ENCODE measurements at places on chromosomes 6 and 20. TPM values are rescaled to one million over a fixed set of nuclear protein-coding genes. Genes with fewer than 3 reads are reported as not detected.
A peak's percentile ranks its signal among the peaks of the same experiment; 100 is the strongest.

DNA sequence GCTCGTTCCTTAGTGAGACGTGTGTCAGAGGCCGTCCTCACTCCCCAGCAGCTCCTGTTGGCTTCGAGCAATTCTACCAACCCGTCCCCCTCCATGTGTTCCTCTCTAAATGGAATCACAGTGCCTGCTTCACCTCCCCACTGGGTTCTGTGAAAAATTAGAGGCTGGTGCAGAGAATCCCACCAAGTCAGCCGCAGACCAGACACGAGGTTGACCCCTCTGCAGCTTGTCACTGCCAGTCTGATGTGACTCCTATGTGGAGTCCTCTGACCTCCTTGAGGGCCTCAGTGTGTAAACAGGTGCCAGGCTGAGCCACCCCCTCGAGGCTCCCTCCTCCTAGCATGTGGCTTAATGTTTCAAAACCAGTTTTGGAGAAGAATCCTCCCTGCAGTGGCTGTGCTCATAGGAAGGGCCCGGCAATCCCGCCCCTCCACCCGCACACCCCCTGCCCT lies 12.6 kb upstream of the IRF4 start:
- peaks cover 83% of the 10 kb centered on the region for H3K27me3 ChIP-seq
- no peaks in the 10 kb centered on the region for H3K4me1 ChIP-seq
- H3K27ac ChIP-seq, result no peak overlapping the region
- H3K4me3 ChIP-seq, result no peak overlapping the region

The CDK19 gene
- total RNA-seq, result 34.0 TPM

The BIRC7 gene
- total RNA-seq, result 0.58 TPM

The MARCKS gene
- total RNA-seq, result 93.2 TPM

The FAM184A gene
- total RNA-seq, result 0.85 TPM

DNA sequence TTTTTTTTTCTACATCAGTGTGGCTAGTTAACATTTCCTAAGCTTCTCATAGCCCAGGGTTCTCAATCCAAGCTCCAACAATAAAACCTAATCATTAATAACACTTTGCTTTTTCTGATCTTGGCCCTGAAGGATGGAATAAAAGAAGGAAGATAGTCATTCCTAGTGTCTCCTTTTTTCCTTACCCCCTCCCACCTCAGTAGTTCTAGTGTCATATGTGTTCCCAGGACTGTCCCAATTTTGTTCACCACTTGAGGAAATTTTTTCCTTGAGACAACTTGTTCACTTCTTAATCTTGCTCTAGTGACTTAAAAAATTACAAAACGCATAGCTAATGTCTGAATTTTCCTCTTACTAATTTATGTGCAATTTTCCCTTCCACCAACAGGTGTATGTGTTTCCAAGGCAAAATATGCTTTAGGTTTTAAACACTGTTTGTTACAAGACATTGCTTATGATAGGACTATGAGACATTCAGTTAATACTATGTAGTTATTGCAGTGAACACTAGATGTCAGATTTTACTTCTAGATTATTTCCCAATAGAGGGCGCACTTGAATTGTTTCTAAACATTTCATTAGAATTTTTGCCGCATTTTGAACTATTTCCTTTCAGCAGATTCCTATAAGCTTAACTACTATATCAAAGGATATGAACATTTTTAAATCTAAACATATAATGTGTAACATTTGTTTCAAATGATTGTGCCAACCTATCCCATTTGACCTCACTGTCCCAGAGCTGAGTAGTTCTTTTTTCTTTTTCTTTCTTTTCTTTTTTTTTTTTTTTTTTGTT lies 18.5 kb upstream of the C6orf141 start:
- no peaks in the 10 kb centered on the region for H3K36me3 ChIP-seq
- no peak for DNase-seq
- no peaks in the 10 kb centered on the region for H3K27me3 ChIP-seq
- 0 out of 2 replicates have a peak, but pooled peaks cover 5% of the 10 kb centered on the region for H3K4me1 ChIP-seq
- no peak overlapping the region for H3K27ac ChIP-seq
- H3K4me3 ChIP-seq, result peak overlapping the region; percentile 30

DNA sequence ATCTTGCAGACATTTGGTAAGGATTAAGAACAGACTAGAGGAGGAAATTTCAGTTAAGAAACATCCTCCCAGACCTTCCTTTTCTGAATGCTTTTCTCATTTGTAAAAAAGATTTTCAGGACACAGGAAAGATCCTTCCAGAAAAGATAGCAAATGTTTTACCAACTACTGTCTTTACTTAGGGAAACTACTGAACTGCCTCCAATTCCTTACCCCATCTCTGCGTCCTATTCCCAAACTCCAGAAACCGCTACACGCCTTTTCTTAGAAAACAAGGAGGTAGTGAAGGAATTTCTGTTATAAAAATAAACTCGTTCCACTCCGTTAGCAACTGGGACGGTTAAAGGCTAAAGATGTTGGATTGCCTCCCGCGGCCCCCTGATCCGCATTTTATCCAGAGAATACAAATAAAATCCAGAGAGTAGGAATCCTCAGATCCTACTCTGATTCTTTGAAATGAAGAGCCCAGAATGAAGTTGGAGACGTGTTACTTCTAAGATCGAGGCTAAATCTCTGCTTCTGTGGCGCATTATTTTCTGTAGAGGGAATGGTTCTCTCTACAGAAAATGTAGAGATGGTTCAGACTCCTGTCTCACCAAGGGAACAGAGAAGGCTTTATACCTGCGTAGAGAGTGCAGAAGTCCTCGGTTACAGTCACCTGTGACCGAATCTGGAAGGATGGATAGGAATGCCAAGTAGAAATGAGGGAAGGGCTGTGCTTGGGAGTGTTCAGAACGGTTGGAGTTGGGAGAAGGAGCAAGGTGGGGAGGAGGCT lies 133.0 kb downstream of the GPX5 start:
- H3K27me3 ChIP-seq, result no peaks in the 10 kb centered on the region
- DNase-seq, result no peak
- H3K36me3 ChIP-seq, result no peaks in the 10 kb centered on the region
- H3K4me1 ChIP-seq, result peaks cover 17% of the 10 kb centered on the region

DNA sequence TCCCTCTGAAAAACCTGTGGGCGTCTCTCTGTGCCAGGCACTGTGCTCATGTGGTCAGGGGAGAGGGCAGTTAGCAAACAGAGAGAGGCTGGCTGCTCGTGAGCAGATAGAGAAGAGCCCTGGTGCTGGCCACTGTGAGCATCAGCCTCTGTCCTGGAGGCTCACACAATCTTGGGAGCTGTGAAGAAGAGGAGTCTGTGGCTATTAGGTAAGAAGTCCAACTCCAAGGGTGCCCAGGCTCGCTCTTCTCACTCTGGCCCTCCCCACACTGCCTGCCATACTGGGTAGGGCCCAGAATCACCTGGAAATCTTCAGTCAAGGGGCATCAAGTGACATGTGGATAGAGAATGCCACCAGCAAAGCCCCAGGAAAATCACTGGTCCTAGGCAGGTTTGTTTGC lies 14.1 kb downstream of the SCML4 start:
- no peaks in the 10 kb centered on the region for H3K4me1 ChIP-seq
- peaks cover 35% of the 10 kb centered on the region for H3K27me3 ChIP-seq
- no peaks in the 10 kb centered on the region for H3K36me3 ChIP-seq
- no peak overlapping the region for H3K27ac ChIP-seq

The FAM50B gene
- 14.3 TPM for total RNA-seq

DNA sequence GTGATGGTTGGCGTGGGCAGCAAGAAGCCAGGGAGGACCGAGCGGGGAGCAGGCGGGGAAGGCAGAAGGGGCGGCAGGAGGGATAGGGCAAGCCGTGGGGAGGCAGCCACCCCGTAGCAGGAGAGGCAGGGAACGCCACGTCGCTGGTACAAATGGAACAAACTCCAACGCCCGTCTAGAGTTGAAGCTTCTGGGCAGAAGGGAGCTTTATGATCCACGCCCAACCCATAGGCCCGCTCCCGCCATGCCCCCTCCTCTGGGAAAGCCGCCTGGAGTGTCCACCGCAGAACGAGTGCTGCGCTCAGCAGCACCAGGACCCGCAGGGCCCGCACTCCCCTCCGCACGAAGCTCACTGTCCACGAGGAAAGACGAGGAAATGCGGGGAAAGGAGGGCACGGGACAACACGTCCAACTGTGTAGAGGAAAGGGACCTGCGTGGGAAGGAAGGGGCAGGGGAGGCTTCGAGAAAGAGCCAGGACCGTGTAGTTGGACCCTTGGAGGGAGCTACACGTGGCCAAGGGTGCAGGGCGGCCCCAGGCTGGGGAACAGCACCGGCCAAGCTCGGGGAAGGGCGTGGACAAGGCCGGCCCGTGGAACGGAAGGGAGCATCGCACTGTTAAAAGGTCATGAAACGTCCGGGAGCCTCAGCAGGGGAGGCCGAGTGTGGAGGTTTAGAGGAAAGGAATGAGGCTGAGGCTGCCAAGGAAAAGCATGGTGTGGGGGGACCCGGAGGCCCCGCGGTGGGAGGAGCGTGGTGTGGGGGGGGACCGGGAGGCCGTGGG lies 204.0 kb downstream of the DLL1 start:
- no peaks in the 10 kb centered on the region for H3K4me1 ChIP-seq
- no peaks in the 10 kb centered on the region for H3K36me3 ChIP-seq
- H3K27me3 ChIP-seq, result peaks cover 58% of the 10 kb centered on the region
- no peak overlapping the region for H3K4me3 ChIP-seq

The EYA4 gene
- 9.8 TPM for total RNA-seq

DNA sequence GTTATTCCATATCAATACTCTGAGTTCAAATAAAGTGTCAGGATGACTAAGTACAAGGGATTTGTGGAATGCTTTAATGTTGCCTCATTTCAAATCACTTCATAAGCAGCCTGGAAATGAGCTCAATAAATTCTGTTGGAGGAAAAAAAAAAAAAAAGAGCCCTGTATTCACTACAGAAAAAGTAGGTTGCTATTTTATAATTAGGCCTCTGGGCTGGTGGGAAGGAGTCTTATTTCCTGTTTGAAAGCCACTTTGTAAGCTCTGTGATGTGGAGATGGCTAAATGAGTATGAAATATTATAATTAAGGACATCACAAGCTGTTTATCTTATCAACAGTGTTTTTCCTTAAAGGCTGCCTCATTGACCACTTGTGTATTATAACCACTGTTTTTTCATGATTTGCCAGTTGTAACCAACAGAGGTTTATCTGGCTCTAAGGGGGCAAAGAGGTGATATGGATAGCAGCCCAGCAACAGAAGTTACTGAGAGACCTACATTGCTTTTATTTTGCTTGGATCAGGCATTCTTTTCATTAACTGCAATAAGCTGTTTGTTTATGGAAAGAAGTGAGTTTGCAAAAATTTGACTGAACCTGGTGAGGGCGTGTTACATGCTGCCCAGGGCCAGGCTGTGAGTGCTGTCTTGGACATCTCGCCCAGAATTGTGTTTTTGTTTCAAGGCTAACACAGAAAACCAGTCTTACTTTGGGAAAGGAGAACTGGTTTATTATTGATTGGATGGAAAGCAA lies 563.3 kb upstream of the MAP3K7 start:
- no peaks in the 10 kb centered on the region for H3K36me3 ChIP-seq
- DNase-seq, result no peak
- H3K4me1 ChIP-seq, result no peaks in the 10 kb centered on the region
- no peak overlapping the region for H3K4me3 ChIP-seq
- H3K27me3 ChIP-seq, result no peaks in the 10 kb centered on the region

The PI3 gene
- 4.6 TPM for total RNA-seq

The GPX5 gene
- total RNA-seq, result not detected
